Left lung (tissue), 14 donors: ENCODE measurements at places on chromosomes 12 and 14.

DNA sequence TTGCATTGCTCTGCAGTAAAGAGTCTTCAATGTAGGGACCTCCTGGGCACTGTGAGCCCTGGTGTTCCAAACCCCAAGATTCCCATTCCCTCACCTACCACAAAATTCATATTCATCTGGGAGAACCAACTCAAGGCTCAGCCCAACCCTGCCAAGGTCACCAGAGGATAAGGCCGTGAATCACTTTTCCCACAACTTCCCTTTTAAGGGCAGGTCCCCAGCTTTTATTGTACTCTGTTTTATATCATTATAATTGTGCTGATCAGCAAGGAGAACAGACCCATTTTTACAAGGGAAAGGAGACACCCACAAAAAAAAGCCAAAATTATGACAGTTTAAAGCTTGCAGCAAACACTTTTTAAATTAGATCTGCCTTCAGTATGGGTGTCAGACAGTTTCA is 363.0 kb upstream of the FKBP4 start:
- no peak for DNase-seq

DNA sequence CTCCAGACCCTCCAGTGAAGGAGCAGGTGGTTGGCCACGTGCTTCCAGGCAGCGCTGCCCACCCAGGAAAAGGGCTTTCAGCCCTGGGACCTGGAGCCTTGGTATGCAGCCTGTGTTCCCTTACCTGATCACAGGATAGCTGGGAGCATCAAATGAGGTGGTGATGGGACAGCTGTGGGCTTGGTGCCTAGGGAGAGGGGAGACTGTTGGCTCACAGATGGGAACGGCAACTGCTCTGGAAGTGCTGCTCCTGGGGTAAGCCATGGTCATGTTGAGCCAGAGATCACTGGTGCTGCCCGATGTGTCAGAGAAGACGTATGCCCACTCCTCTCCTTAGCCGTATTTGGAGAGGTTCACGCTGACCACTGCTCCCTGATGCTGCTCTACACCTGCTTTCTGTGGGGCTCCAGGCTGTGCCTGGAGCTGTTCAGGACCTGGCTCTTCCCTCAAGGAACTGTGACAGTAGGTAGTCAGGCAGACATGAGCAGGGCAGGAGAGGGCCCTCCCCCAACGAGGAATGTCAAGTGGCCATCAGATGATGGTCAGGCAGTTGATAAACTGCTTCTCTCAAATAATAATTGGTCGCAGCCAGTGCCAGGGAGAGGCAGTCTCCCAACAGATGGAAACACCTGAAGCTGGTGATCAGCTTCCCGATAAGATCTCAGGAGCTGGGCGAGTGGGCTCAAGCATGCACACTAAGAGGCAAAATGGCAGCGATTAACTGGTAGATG is 2.8 kb upstream of the CYP46A1 start:
- DNase-seq, result no peak

- no peak for DNase-seq
Observed at GRCh38 chr12:11408096-11408495, 12.7 kb upstream of the PRB2 start.

GRCh38 chr12:111006621-111007020 is 86.2 kb upstream of the MYL2 start:
- DNase-seq, result no peak

- DNase-seq, result no peak
Observed at GRCh38 chr12:112674539-112674938, 117.0 kb upstream of the RPH3A start.

GRCh38 chr14:35390577-35391387 is 13.8 kb downstream of the NFKBIA start:
- no peak for DNase-seq

- DNase-seq, result no peak
Observed at GRCh38 chr14:71437870-71438269, 494.4 kb upstream of the RGS6 start.
